ENCODE measurements at places on chromosomes 11 and 22.

DNA sequence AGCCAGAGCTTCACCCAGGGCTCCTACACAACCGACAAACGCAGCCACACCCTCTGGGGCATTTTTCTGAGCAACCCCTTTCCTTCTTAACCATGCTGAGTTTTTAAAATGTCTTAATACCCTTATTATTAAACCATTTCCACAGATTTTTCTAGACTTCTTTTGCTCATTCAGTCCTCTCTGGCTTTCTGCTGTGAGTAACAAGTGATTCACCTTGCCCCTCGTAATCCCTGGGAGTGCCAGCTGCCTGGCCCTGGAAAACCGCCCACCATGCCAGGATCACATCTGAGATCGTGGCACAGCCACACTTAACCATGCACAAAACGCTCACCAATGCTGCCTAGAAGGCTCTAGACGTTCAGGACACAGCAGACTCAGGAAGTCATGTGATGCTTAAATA lies 25.4 kb downstream of the YPEL1 start:
- DNase-seq: no peak

DNA sequence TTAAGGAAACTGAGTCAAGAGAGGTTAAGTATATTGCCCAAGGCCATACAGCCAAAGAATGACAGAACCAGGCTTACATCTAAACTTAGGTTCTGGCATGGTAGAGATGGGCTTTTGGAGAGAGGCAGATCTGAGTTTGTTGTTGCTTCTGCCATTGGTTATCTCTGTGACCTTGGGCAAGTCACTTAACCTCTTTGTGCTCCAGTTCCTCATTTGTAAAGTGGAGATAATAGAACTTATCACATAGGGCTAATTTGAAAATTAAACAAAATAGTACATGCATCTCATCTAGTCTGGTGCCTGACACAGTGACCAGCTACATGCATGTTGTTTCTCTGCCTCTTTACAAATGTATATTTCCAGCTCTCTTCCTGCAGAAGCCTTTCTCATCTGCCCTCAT lies 47.0 kb upstream of the PLET1 start:
- no peak for DNase-seq

GRCh38 chr22:27726686-27727449 lies 74.7 kb downstream of the MN1 start:
- DNase-seq: peak; percentile 46

DNA sequence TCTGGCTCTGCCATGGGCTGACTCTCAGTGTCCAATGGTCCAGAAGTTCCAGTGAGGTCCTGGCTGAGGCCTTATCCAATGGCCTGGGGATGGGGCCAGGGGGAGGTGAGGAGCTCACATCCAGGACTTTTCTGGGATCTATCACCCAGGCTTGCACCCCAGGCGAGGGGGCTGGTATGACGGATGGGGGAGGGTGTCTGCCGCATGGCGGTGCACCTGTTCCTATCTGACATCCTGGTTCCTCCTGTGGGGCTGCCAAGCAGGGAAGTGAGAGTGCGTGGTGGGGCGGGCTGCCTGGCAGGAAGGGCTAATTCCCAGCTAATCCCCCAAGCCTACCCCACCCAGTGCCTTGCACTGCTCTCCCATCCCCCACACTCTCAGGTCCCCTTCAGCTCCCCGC lies 102.1 kb downstream of the NECTIN1 start:
- no peak for DNase-seq

DNA sequence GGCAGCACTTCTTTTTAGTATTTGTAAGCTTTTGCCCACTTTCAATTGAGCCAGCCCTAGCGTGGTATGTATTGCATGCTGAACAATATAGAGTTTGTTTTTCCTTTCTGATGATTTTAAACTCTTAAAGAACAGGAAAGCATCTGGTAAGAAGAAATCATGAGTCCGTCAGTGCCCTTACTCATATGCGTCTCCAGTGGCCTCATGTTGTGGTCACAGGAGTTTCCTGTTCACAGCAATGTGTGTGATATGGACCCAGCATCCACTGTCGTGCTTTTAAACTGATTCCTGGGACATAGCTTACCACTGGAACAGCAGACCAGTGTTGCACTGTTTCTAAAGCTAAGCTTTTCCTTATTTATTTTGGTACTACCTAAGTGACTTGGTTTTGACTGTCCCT lies 40.1 kb downstream of the BID start:
- DNase-seq: no peak

- no peak for DNase-seq
Observed at GRCh38 chr11:111456859-111457730, 55.1 kb downstream of the BTG4 start.

DNA sequence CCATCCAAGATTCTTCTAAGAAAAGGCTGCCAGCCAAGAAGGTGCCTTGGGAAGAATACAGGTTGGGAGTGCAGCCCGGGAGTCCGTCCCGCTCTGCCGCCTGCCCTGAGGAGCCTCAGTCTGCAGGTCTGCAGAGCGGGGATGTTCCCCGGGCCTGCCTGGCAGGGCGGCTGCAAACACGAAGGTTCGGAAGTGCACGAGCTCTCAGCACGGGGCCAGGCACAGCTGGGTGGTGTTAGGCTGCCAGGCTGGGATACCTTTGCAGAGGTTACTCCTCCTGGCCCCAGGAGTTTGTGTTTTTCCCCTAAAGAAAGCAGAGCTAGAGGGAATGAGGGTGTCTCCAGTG lies 9.4 kb upstream of the PRR5 start:
- no peak for DNase-seq

GRCh38 chr11:62071408-62071807 lies 52.4 kb upstream of the INCENP start:
- no peak for DNase-seq

GRCh38 chr11:86805873-86806310 lies 5.5 kb downstream of the PRSS23 start:
- no peak for DNase-seq

DNA sequence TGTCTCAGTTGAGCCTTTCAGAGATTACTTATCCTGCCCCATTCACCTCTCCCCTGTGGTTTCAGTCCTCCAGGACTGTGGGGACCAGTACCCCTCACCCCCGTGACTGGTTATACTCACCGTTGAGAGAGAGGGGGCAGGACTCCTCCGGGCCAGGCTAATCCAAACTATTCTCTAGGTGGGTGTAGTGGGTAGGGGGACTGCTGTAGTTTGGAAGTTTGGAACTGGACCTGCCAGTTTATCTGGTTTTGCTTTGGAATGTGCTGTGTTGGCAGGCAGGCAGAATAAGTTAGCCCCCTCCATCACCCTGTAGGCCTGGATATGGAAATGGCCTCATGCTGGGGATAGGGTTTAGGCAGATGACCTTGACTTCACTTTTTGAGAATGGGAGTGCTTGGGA lies 13.5 kb downstream of the TEAD1 start:
- DNase-seq: no peak

GRCh38 chr22:44930711-44931035 lies 79.1 kb downstream of the PHF21B start:
- no peak for DNase-seq

GRCh38 chr11:112655371-112655770 lies 305.8 kb upstream of the NCAM1 start:
- no peak for DNase-seq
